Stimulated activated CD8-positive, alpha-beta memory T cell treated with anti-CD3 and anti-CD28 coated beads, Interleukin-15, amount 100 ng/mL, for 24 hours (primary cell): ENCODE measurements at places on chromosomes 5 and 9.

DNA sequence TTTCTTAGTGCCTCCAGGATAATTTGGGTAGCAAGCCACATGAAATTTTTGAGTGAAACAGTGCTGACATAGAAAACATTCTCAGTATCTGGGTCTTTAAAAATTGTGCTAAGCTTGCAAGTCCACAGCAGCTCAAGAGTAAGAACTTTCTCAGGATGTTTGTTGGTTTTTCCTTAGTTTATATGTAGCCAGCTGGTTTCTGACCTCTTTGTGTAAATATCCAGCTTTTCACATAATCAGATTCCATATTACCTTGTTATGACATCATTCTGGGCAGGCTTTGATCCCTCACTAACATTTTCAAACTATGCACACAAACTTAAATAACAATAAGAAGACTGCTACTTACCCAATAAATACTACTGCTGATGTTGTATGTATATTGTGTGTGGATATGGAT, 82.9 kb upstream of the VCAN start:
- no peak for DNase-seq

DNA sequence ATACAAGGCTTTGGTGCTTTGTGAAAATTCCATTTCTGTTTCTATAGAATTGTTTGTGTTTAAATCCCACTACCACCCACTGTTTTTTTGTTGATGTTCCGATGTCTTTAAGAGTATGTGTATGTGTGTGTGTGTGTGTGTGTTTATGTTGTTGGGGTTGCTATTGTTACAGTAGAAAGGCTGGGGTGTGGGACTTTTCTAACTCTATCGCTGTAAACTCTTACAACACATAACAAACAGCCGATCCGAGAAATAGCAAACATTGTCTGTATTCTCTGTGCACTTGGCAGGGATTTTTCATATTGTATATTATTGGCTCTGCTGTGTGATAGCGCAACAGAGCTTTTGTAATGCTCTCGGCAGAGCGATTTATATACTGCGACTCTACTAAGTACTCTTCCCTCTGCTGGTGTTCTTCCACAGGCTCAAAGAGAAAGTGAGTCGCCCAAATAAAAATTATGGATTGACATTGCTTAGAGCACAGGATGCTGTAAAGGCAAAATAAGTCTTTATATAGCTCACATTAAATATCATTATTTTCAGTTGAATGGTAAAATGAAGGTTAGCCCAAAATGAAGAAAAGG, 492.2 kb upstream of the ARRDC3 start:
- DNase-seq: no peak

DNA sequence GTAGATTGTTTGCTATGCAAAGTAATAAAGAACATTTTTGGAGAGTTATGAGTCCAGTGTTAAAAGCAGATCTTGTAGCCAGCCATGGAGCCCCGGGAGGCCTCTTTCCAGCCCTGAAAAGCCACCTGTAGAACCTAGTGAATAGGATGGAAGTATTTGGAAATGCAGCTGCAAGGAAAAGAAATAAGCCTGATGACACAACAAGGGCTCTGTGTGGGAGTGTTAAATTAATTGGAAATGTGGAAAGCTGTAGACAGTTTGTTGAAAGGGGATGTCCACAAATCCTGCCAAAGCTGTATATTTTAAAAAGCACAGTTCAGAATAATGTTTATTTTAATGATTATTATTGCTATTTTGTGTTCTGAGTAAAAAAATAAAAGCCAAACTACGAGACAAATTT, 152.5 kb upstream of the GHR start:
- no peak for DNase-seq

- DNase-seq: no peak
Observed at GRCh38 chr5:150295172-150295634, 5.6 kb upstream of the CAMK2A start.

- DNase-seq: no peak
Observed at GRCh38 chr5:622359-622758, 10.2 kb downstream of the CEP72 start.
